RWPE2 (cell line): ENCODE measurements at places on chromosomes 3 and 15.

DNA sequence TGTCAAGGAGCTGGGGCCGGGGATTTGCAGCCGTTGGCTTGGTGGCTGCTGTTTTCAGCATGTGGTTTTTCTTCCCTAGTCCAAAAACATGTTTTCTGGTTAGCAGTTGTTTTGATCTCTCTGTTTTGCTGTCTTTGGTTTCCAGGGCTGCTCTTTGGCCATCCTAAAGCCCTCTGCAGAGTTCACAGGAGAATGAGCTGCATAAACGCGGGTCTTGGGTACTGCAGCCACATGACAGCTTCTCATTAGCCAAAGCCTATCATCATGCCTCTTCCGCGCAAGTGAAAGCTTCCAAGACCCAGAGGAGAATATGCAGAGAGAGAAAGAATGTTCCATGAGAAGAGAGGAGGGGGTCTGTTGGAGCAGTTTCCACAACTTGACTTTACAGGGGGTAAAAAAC lies 138.5 kb downstream of the NTRK3 start:
- DNase-seq, result no peak

GRCh38 chr3:176174060-176174459 lies 1023.2 kb downstream of the TBL1XR1 start:
- no peak for DNase-seq

- no peak for DNase-seq
Measured at GRCh38 chr3:194939949-194940770, 254.5 kb downstream of the FAM43A start.

GRCh38 chr3:105764378-105765307 lies 104.2 kb downstream of the CBLB start:
- no peak for DNase-seq

GRCh38 chr3:169400874-169401273 lies 262.6 kb downstream of the MECOM start:
- no peak for DNase-seq

GRCh38 chr15:90465930-90466567 lies 63.7 kb upstream of the CRTC3 start:
- no peak for DNase-seq

DNA sequence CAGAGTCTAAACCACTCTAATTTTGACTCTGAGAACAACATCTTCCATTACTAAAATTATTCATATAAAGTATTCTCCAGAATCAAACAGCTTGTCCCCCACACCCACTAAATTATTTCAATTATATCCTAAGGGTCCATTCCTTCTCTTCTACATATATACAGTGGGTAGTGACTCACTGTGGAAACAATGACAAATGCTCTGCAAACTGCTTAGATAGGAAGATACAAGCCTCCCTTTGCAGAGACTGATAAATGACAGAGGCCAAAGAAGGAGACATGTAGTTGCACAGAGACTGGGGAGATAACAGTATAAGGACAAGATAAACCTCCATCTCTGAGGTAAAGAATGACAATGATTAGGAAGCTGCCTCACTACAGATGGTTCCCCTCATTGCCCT lies 1087.4 kb downstream of the AGBL1 start:
- DNase-seq, result no peak

DNA sequence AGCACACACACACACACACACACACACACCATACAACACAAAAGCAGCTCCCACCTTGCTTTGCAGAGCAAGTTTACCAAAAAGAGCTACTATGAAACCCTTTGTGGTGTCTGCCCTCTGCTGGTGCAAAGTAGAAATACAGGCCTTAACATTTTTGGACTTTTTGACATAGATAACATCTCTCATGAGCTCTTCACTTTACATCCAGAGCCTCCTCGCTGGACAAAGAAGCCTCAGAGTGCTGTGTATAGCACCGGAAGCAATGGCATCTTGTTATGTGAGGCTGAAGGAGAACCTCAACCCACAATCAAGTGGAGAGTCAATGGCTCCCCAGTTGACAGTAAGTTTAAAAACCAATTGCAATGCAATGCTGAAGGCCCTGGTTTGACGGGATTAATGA lies 157.9 kb downstream of the CHL1 start:
- DNase-seq, result no peak

- DNase-seq, result no peak
Measured at GRCh38 chr3:67937498-67938118, 283.2 kb upstream of the SUCLG2 start.

DNA sequence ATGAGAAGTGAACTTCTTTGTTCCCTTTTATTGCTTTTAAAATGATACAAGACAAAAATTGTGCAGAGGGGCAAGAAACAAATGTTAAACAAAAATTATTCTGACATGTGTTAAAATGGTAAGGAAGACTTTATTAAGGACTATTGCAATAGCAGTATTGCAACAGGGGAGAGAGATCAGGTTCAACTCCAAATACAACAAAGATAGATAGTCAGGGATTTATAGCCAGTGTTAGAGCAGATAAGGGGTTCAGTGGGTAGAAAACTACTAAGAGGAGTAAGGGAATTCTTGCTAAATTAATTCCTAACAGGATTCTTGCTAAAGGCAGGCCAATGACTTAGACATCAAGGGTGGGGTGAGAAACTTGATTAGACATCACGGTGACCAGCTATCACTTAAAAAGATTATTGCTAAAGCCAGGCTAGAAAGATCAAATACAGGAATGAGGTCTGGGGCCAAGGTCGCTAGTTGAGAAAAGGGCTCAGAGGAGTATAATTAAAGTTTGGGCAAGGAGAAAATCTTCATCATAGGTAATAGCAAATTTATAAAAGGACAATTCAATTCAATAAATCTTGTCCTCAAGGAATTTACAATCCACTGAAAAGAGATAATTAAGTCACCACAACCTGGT lies 81.5 kb downstream of the FHIT start:
- no peak for DNase-seq

DNA sequence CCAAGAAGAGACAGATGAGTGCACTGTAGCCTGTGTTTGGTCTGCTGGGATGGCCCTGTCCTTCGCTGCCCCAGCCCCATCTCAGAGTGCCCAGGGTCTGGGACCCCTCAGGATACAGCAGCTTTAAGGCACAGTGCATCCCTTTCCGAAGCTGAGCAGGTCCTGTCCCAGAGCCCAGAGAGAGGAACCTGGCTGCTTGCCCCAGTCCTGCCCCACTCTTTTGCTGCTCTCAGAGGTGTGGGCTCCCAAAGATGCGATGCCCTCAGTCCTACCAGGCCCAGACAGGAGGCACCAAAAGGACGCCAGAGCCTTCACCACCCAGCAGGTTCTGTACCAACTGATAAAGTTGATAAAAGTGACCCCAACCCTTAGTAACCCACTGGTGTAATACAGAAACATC lies 8.2 kb downstream of the PLCD1 start:
- no peak for DNase-seq

- no peak for DNase-seq
Measured at GRCh38 chr3:25097023-25097422, 331.0 kb upstream of the RARB start.

GRCh38 chr3:147914532-147914931 lies 505.4 kb downstream of the ZIC1 start:
- no peak for DNase-seq

GRCh38 chr15:63380151-63380807 lies 1.4 kb downstream of the CA12 start:
- DNase-seq, result peak; percentile 3

GRCh38 chr15:32125595-32125994 lies 95.3 kb downstream of the CHRNA7 start:
- no peak for DNase-seq

DNA sequence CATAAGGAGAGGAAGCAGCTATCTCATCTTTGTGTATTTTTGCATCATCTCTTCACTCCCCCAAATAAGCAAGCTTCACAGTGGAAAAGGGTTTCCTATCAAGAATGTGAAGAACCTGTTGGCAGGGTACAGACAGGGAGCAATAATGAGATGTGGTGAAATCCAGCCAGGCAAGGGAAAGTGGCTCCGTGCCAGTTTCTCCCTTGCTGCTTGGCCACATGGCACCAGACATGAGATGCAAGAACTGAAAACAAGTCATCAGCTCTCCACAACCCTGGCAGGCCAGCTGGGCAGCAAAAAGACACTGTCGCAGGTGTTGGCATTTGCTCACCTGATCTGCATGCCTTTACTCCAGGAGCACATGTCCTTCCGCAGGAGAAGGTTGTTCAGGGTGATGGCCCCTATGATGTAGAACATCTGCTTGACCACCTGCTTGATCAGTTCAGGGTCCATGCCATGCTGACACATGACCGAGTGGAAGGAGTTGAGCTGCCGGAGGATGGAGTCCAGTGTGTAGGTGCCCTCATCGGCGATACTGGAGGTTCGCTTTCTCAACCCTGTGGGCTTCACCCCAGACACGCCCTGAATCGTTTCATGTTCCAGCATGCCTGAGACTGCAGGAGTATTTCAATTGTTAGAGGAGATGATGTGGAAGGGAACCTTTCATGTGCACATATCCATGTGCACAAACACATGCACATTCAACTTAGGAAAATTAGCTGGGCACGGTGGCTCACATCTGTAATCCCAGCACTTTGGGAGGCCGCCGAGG lies 23.3 kb upstream of the MYO5C start:
- DNase-seq, result no peak

GRCh38 chr3:159919873-159920272 lies 68.8 kb upstream of the IL12A start:
- no peak for DNase-seq

- no peak for DNase-seq
Measured at GRCh38 chr3:107142171-107142570, 235.1 kb upstream of the CCDC54 start.

DNA sequence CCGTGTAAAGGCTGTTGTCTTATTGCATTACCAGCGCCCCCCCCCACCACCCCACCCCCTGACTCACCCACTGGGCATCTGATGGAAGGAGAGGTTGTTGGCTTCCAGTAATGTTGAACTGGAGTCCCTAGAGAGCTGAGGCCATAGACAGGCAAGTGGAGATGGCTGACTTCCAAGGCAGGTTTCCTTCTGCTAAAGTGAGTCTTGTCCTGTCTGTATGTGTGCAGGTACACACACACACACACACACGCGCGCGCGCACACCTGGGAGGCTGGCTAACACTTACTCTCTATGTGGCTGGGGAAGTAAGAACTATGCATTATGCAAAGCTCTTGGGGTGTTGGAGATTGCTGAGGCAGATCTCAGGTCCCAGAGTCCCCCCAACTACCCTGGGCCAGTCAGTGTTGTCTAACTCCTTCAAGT lies 1.6 kb upstream of the KY start:
- no peak for DNase-seq

- DNase-seq, result no peak
Measured at GRCh38 chr3:83953417-83954089, 1005.2 kb upstream of the CADM2 start.

DNA sequence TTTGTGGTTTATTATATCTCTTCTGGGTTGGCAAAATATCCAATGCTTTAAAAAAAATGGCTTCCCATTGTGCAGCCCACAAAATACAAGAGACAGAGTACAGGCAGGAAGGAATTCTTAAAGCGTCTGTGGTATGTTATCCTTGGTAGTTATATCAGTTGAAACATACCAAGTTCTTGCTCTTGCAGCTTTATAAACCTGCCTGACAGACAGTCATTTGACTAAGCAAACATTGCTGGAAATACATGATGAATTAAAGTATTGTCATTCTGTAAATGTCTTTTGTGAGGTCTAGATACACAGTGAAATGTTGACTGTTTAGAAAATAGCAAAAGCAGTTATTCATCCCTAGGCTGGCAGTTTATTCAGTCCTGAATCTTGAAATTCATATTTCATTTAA lies 44.8 kb upstream of the MAP3K13 start:
- DNase-seq, result no peak

DNA sequence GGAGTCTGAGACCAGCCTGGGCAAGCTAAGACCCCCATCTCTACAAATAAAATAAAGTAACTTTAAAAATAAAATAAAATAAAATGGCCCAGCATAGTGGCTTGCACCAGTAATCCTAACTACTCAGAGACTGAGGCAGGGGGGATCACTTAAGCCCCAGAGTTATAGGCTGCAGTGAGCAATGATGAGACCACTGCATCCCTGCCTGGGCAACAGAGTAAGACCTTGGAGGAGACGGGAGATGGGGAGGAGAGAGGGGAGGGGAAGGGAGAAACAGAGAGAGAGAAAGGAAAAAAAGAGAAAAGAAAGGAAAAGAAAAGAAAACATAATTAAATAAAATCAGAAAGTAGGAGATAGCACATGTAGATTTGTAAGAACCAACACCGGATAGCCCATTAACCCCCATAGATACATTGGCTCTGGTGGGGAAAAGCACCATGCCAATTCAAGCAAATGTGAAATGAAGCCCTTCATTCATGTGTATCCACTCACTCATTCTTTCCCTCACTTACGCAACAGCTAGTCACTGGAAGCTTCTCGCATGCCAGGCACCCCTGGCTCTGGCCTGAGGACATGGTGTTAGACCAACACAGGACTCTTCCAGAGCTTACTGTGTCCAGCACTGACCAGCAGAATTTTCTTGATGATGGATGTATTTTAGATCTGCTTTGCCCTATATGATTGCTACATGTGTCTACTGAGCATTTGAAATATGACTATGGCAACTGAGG lies 183.2 kb downstream of the MAGI1 start:
- DNase-seq, result no peak

- no peak for DNase-seq
Measured at GRCh38 chr3:13217736-13218540, 144.7 kb upstream of the IQSEC1 start.

DNA sequence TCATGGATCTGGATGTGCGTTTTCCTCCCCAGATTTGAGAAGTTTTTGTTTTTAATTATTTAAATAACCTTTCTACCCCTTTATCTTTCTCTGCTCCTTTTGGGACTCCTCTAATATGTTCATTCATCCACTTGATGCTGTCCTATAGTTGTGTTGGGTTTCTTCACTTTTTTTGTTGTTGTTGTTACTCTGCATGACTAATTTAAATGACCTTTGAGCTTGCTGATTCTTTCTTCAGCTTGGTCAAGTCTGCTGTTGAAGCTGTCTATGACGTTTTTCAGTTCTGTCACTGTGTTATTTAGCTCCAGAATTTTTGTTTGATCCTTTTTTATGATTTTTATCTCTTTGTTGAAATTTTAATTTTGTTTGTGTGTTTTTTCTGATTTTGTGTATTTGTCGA lies 463.6 kb upstream of the ALCAM start:
- no peak for DNase-seq

GRCh38 chr15:100018191-100018590 lies 285.0 kb upstream of the LYSMD4 start:
- DNase-seq, result no peak

DNA sequence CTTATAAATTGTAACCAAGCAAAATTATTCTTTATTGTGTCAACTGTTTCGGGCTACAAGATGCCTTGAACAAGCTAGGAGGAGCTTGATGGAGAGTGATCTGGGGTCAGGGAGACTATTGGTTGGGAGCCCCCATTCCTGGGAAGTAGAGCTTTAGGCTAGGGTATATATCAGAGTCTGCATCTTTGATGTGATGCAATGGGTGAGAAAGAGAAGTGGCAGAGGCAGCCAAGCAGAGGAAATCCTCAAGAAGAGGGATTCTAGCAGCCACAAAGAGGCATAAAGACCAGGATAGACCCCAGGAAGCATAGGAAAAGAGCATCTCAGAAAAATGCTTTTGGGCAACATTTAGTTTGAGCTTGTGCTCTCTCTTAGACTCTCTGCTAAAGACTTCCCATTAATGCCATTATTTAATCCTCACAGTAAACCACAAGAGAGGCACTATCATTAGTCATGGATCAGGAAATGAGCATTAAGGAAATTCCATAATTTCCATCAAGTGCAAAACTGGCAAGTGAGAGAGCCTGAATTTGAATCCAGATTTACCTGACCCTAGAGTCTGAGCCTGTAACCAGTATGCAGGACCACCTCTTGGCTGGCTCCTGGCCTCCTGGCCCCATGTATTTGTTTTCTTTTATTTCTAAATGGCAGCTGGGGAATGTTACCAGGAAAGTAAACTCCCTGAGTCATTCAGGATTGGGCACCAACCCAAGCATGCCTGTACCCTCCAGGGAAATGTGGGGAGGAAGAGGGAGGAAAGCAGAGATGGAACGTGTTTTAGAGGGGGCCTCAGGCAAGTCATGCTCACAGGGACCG lies 118.7 kb downstream of the RPL22L1 start:
- peak; percentile 66 for DNase-seq
